ENCODE measurements at places on chromosomes 16 and 17.

DNA sequence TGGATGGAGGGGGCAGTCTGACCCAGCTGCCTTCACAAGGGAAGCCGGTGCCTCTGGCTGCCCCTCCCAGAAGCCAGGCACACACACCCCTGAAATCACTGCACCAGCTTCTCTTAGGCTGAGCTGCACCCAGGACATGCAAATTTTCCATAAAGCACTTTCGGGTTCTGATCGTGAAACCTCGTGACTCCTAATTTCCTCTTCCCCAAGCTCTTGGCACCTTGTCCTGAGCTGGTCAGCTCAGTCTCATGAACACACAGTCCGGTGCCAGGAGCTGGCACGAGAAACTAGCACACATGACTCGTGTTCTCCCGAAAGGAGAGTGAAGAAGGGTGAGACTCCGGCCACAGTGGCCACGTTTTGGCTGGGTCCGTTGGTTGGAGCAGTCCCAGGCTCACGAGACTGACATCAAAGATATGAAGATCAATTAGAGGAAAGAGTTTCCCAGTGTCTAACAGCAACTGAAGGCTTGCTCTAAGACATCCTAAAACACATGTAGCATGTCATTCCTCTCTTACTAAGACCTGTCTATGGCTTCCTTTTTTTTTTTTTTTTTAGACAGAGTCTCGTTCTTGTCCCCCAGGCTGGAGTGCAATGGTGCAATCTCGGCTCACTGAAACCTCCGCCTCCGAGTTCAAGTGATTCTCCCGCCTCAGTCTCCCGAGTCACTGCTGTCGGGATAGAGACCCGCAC, 9.2 kb upstream of the ABR start:
- DNase-seq, result no peak

DNA sequence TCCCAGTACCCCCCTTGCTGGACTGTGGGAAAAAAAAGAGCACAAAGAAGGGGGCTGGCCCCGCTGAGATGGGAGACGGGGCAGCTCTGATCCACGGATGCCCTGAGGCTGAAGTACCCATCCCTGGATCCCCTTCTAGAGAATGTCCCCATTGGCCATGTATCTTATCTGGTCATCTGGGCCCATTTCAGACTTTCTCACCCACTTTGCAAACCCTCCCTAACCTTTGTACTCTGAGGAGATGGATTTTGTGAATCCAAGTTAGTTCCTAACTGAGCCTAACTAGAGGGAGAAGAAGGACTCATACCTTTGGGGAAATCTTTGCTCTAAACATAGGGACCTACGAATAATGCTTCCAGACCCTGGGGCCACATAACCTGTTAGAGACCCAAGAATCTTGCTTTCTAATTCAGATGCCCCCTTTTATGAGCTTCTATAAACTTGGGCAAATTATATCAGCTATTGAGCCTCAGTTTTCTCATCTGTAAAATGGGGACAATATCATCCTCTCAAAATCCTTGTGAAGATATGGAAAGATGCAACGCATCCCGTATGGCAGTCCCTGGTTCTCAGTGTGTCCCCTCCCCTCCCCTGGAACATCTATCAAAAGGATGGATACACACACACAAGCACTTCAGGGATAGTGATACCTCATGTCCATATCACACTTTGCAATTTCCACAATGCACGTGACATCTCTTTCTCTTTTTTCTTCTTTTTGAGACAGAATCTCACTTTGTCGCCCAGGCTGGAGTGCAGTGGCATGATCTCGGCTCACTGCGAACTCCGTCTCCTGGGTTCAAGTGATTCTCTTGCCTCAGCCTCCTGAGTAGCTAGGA, 16.8 kb upstream of the FZD2 start:
- DNase-seq, result no peak

DNA sequence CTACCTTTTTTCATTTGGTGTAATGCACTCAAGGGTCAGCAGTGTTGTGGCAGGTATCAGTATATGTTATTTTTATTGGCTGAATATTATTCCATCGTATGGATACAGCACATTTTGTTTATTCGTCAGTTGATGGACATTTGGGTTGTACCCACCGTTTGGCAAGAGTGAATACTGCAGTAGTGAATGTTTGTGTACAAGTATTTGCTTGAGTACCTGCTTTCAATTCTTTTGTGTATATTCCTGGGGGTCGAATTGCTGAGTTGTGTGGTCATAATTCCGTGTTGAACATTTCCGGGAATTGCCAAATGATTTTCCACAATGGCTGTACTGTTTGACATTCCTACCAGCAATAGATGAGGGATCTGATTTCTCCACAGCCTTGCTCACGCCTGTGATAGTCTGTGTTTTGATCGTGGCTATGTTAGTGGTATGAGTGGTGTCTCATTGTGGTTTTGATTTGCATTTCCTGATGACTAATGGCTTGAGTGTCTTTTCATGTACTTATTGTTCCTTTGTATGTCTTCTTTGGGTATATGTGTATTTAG, 108.4 kb downstream of the OR1D5 start:
- peak; percentile 11 for DNase-seq

- DNase-seq, result no peak
Observed at GRCh38 chr16:5054876-5055865, 10.6 kb downstream of the C16orf89 start.

DNA sequence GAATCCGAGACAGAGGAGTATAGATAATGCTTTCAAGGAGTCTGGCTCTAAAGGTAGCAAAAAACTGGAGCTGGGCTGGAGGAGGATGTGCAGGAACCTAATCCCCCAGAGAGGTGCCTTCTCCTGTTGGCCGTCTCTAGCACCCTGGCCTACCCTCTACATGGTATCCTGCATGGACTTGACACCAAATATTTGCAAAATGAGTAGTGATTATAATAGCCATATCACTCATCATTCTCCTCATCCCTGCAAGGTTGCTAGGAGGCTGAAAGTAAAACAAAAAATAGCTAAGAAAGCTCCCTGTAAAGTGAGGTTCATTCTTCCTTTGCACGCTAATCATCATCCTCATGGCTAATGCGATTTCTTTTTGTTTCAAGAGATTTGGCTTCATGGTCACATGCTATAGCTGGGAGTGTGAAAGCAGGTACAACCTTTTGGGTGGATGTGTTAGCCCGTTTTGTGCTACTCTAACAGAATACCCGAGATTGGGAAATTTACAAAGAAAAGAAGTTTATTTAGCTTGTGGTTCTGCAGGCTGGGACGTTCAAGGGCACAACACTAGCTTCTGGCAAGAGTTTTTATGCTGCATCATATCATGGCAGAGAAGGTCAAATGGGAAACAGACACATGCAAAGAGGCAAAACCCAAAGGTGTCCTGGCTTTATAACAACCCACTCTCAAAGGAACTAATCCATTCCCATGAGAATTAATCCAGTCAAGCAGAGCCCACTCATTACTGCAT, 27.1 kb upstream of the CIITA start:
- DNase-seq, result no peak

DNA sequence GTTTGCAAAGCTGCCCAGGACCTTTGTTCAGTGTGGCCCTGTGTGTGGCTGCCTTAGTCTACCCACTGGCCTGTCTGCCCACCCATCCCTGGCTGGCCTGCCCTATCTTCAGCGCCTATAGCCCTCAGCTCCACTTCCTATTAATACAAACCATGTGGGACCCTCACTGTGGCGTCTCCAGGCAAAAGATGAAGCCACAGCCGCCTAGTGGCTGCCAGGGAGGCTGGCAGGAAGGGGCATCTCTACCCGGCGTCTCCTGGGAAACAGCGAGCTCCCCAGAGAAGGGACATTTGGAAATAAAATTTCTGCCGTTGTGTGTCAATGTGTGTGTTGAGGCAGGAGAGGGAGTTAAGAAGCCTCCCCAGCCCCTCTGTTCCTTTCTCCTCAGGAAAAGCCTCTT, 31.5 kb downstream of the NEUROD2 start:
- DNase-seq, result no peak

- no peak for DNase-seq
Observed at GRCh38 chr16:51430716-51431369, 279.8 kb upstream of the SALL1 start.

DNA sequence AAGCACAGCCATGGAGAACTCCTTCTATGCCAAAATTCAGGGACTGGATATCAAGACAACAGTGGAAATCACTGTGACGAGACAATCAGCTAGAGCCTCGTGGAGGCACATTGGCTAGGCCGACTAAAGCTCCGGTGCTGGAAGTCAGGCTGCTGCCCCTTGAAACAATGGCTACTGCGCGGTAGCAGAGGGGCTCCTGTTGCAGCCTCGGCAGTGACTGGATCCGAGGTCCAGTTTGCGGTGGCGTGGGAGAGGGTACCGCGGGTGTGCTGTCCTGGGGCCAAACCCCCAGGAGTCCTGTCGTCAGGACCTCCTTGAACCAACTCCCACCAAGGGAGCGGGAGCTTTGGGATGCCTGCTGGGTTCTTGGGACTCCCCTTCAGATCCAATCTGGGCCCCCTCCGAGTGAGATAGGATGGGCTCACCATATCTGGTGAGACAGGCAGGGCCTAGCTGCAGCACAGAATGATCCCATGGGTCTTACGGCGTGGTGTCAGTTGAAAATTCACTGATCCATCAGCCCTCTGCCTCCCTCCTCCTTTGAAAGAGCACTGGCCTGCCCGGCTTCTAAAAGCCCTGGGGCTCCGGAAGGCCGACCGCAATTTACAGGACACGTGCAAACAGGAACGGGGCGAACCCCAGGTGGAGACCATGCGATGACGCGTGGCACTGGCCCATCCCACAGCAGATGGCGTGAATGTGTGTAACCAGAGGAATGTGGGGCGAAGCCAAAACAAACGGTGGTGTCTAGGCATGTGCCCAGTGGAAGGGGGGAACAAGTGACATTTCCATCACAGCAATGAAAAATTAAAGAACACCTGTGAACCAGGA, 15.8 kb upstream of the KCNJ18 start:
- DNase-seq, result no peak

DNA sequence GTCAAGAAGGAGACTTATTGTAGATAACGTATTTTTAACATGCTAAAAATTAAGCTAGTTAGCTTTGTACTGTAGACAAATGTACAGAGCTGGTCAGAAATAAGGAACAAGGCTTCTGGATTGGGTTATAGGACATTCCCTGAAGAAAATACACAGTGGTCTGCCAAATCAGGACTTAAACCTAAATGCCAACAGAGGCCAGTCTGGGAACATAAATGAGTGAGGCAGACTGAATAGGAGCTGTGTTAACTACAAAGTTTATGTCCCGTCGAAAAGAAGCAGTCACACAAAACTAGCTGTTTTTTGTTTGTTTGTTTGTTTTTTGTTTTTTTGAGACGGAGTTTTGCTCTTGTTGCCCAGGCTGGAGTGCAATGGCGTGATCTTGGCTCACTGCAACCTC, 120.4 kb upstream of the C17orf78 start:
- no peak for DNase-seq
